ENCODE measurements at places on chromosomes 1 and 21. TPM values are rescaled to one million over a fixed set of nuclear protein-coding genes. Genes with fewer than 3 reads are reported as not detected.

Gene SHISA4
- total RNA-seq = 31.4 TPM

- no peak for DNase-seq
Observed at GRCh38 chr21:14762734-14763694, 216.9 kb upstream of the SAMSN1 start.

GRCh38 chr1:35899941-35900340, 16.9 kb downstream of the AGO1 start:
- no peak for DNase-seq

DNA sequence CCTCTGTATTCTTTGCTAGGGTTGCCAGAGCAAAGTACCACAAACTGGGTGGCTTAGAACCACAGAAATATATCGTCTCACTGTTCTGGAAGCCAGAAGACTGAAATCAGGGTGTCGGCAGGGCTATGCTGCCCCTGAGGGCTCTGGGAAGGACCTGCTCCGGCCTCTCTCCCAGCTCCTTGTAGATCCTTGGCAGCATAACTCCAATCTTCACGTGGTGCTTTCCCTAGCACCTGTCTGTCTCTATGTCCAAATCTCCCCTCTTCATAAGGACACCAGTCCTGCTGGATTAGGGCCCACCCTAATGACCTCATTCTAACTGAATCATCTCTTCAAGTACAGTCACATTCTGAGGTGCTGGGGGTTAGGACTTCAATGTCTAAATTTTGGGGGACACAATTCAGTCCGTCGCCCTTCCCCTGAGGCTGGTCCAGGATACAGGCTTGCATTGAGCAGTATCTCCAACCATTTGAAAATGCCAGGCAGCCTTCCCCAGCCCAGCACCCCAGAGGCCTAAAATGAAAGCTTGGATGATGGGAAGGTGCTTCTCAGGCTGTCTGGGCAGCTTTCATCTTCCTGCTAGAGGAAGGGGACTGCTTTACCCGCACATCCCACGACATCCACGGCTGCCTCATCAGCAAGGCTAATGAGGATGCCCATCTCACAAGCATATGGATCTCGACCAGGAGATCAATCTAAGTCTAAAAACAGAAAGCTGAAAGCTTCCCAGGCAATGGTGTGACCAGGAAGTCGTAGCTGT, 24.7 kb downstream of the TRIM67 start:
- DNase-seq = no peak

Data from osteocyte (in vitro differentiated cells).